Hindlimb muscle (tissue), 1 donor: ENCODE measurements at places on chromosomes 7 and 10.

- DNase-seq, result no peak
Observed at GRCh38 chr7:13953368-13953767, 36.1 kb downstream of the ETV1 start.

DNA sequence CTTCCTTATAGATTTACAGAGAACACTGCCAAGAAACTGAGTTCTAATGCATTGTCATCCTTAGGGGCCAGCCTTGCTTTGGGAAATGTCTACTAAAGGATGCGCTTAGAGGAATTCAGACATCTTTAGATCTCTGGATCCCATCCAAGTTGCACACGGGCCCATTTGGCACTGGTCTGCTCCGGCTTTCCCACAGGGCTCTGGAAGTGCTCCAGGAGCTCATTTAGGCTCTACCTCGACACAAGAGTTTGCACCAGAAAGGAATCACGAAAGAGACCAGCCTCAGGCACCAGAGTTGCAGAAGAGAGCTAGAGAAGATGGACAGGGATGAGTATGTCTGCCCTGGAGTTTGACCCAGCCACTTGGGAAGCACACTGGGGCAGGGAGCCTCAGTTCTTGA, 150.1 kb upstream of the TMEM72 start:
- no peak for DNase-seq

DNA sequence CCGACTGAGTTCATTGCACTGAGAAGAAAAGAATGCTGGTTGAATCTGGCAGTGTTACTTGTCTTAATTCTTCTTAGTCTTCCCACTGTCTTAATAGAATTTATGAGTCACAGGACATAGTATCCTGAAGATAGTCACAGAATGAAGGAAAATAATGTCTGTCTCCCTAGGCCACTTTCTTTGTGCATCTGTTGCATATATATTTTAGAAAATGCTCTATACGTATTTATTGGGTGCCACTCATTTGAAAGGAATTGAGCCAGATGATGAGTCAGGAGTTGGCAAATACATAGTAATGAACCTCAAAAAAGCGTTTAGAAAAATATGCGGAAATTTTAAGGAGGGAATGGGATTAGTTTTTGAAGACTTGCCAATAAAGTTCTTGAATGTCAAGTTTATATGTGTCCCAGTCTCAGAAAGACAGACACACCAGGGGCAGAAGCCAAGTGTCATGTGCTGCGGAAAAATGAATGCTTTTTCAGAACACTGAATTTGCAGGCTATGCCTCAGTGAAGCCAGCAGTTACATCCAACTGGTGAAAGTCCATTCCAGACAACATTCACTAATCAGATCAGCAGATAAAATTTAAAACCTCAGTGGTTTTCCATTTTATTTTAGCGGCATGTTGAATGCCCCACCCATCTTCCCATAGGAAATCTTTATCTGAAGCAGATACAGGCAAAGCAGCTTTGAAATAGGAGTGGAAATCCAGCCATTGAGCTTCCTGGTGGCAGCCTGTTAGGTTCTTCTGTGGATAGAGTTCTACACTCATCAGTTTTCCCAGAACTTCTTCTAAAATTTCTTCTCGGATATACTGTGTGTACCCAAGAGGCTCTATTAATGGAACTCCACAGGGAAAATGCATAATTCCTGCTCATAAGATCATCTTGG, 308.4 kb downstream of the BICC1 start:
- DNase-seq, result peak; percentile 69

- DNase-seq, result no peak
Observed at GRCh38 chr10:11011984-11012383, 5.7 kb upstream of the CELF2 start.

DNA sequence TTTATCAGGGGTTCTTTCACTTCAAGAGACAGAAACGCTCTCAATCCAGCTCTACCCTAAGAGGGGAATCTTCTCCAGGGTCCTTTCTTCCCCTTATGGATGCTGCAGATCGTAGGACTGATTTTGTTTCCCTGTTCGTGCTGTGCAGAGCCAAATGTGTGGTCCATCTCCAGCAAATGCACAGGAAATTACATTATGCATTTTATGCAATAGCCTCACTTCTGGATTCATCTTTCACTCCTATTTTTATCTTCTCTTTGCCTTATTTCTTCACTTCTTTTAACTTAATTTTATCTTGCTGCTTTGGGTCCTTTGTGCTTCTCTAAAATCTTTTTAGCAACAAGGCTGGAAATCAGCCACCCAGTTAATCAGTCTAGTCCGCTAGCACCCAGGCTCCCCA, 184.5 kb upstream of the INHBA start:
- no peak for DNase-seq

GRCh38 chr7:87220734-87221215, 1.2 kb upstream of the TMEM243 start:
- DNase-seq, result no peak

- DNase-seq, result no peak
Observed at GRCh38 chr10:43452356-43452914, 15.5 kb downstream of the ZNF487 start.

- DNase-seq, result no peak
Observed at GRCh38 chr10:126301701-126302475, 86.4 kb downstream of the ADAM12 start.

GRCh38 chr7:27868131-27868550, 128.2 kb downstream of the TAX1BP1 start:
- DNase-seq, result no peak

GRCh38 chr10:89695307-89695706, 6.1 kb upstream of the KIF20B start:
- DNase-seq, result no peak

- DNase-seq, result no peak
Observed at GRCh38 chr7:100038326-100038725, 11.2 kb upstream of the ZSCAN21 start.

DNA sequence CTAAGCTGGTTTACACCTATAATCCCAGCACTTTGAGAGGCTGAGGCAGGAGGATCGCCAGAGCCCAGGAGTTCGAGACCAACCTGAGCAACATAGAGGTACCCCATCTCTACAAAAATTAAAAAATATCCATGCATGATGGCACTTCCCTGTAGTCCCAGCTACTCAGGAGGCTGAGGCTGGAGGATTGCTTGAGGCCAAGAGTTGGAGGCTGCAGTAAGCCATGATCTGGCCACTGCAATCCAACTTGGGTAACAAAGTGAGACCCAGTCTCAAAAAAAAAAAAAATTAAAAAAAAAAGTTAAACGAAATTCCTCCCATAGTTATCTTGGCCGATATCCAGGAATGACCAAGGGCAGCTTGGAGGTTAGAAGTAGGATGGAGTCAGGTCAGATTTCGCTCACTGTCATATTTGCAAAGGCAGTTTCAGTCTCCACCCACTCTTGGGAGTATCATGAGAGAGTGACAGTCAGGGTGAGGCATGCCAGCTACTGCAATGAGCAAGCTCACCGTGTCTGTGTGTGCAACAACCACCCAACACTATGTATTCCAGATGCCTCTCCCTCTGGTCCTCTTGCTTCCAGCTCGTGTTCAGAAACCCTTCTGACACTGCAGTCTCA, 6.0 kb upstream of the ZDHHC4 start:
- no peak for DNase-seq

DNA sequence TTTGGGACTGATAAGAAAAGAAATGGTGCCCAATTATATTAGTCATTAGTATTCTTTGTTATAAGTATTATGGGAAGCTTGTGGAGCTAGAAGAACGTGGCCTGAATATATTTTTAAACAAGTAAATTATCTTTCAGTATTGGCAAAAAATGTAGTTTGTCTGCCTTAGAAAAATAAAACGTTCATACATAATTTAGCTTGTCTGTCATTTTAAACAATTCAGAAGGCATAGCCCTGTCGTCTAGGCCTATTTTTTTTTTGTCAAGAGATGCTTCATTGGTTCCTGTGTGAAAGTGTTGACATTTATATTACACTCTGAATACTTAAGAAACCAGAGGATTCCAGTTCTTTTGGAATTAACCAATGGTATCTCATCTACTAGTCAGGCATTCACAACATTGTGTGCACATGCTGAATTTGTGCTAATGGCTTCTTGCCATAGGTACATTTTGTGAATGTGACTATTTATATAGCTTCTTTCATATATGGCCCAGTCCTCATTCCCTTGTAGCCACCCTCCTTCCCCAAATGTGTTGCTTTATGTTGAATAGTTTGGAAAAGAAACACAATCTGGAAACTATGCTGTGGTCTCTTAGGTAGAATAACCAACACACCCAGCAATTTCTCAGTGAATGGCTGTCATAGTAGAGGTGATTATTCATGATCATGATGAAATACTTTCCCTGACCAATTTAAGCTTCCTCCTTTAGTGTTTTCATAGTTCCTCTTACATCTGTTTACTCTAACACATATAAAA, 435.8 kb downstream of the EXOC4 start:
- no peak for DNase-seq

DNA sequence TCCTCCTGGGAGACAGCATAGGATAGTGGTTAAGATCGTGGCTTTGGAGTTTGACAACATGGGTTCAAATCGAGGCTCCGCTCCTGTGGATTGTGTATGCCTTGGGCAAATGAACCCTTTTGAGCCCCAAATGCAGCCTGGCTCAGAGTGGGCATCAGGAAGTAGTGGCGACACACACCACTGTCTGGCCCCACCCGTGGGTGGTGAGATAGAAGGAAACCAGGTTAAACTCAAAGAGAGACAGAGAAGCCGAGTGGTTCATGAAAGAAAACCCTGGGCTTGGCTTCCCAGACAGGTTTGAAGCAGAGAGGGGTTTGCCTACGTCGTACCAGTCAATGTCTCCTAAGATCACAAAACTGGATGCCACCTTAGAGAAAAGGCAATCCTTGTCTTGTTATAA, 57.7 kb downstream of the PRTFDC1 start:
- DNase-seq, result no peak

GRCh38 chr7:137903382-137904169, 56.8 kb upstream of the DGKI start:
- peak; percentile 74 for DNase-seq

- no peak for DNase-seq
Observed at GRCh38 chr7:51249991-51250390, 66.6 kb downstream of the COBL start.

- DNase-seq, result no peak
Observed at GRCh38 chr10:50234486-50234885, 16.8 kb downstream of the ASAH2 start.

- no peak for DNase-seq
Observed at GRCh38 chr7:158562517-158562916, 25.1 kb downstream of the PTPRN2 start.

GRCh38 chr10:11824825-11825224, 1.7 kb downstream of the PROSER2 start:
- no peak for DNase-seq

- peak; percentile 74 for DNase-seq
Observed at GRCh38 chr10:6786579-6787031, 206.5 kb upstream of the PRKCQ start.

DNA sequence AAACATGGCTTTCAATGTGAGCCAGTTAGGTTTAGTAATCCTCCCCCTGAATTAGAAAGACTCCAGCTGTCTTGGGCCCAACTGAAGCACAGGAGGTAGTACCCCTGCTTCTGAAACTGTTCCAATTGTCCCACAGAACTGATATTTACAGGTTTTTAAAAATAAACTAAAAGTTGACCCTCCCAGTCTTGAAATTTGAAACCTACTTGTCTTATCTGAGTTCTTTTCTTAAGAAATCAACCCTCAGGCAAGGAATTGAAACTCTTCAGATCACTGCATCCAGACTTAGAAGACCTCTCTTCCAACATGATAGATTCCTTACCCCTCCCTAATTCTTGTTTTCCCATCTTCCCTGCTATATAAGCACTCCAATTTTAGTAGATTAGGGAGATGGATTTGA, 13.3 kb upstream of the ARHGAP21 start:
- DNase-seq, result no peak

- DNase-seq, result no peak
Observed at GRCh38 chr7:2404714-2405119, 1.3 kb downstream of the CHST12 start.

GRCh38 chr10:117946525-117947070, 100.1 kb downstream of the RAB11FIP2 start:
- no peak for DNase-seq

DNA sequence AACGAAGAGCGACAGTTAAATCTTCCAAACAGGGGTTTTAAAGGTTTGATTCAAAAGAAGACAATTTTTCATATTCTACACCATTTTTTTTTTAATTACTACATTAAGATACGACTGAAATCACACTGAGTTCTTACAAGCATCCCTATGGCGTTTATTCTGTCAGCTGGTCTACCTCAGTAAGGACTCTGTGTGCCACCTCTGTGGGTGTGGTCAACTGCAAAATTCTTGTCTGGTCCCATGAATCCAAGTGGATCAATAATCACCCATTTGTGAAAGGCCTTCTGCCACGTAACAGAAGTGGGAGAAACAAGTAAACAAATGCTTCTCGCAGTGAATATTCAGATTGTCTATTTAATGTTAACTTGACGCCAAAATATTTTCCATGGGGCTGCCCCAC, 104.1 kb downstream of the GRB10 start:
- no peak for DNase-seq

DNA sequence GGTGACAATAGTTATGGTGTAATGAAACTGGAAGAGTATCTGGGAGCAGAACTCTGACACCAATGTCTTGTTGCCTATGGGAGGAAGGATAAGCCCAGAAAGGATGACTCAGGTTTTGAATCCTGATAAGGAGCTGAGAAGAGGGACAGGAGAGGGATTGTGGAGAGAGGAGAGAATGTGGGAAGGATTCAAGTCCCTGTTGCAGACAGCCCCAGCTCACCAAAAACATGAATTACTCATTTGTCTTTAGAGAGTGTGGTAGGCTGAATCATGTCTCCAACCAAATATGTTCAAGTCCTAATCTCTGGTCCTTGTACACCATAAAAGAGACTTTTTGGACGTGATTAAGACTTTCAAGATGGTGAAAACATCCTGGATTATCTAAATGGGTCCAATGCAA, 206.9 kb upstream of the PHYHIPL start:
- DNase-seq, result no peak

DNA sequence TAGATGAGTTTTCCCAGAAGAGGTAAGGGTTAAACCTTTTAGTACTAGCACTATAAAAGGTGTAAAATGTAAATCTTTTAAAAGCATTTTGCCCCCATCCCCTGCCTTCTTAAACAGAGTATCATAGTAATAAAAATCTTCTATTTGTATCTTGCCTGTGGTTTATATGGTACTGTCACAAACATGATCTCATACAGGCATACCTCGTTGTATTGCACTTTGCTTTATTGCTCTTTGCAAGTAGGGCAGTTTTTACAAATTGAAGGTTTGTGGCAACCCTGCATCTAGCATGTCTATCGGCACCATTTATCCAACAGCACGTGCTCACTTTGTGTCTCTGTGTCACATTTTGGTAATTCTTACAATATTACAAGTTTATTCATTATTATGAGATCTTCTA, 198.8 kb upstream of the YAE1 start:
- no peak for DNase-seq

DNA sequence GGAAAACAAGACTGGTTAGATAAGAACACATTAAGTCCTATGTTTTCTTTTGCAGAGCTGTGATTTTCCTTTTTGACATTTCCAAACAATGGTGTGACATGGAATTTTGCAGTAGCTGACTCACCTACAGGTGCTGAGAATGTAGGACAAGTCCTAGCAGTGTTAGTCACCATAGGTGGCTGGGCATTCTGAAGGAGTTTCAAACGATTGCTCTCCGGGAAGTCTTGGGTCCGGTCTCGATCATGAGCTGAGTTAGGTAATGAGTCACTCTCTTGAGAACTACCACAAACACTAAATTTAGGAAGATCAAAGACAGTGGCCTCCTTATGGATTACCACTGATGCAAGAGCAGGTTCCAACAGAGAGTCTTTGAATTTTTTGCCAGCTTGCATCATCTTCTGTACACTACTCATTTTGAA, 3.6 kb downstream of the FIGNL1 start:
- no peak for DNase-seq
